Daoy (cell line): ENCODE measurements at places on chromosomes 3 and 15. TPM values are rescaled to one million over a fixed set of nuclear protein-coding genes. Genes with fewer than 3 reads are reported as not detected.

DNA sequence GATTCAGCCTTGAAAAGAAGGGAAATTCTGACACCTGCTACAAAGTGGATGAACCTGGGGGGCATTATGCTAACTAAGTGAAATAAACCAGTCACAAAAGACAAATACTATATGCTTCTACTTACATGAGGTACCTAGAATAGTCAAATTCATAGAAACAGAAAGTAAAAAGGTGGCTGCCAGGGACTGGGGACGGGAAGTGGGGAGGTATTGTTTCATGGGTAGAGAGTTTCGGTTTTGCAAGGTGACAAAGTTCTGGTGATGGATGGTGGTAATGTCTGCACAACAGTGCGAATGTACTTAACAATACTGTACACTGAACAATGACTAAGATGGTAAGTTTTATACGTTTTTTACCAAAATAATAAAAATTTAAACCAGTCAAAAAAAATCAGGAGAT lies 4.8 kb downstream of the IDH2 start:
- no peak for DNase-seq

NR2E3 gene
- total RNA-seq: not detected in 2 replicates

DNA sequence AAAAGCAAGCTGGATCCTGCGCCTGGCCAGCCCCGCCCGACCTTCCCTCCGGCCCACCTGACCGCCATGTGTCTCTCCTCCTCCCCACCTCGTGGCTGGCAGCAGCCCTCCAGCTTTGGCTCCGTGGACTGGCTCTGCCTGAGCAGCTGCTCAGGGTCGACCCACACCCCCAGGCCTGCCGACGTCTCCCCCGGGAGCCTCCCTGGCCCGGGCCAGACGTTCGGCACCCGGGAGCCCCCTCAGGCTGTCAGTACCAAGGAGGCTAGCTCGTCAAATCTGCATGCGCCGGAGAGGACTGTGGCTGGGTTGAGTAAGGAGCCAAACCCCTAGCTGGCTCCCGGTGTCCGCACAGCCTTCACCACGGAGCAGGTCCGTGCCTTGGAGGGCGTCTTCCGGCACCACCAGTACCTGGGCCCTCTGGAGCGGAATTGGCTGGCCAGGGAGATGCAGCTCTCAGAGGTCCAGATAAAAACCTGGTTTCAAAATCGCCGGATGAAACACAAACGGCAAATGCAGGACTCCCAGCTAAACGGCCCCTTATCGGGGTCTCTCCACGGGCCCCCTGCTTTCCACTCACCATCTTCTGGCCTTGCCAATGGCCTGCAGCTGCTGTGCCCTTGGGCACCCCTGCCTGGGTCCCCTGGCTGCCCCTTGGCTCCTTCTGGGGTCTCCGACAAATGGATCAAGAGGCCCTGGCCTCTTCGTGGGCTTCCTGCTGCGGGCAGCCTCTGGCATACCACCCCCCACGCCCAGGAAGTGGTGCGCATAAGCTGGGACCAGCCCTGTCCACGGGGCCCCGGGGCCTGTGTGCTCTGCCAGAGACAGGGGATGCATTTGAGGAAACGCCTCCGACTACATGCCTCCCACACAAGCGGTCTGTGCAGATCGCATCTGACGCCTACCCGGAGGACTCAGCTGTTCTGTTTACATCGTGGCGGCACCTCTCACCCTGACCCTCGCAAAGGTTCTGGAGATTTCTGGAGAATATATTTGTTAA lies 345.0 kb downstream of the ZNF385D start:
- no peak for DNase-seq

DNA sequence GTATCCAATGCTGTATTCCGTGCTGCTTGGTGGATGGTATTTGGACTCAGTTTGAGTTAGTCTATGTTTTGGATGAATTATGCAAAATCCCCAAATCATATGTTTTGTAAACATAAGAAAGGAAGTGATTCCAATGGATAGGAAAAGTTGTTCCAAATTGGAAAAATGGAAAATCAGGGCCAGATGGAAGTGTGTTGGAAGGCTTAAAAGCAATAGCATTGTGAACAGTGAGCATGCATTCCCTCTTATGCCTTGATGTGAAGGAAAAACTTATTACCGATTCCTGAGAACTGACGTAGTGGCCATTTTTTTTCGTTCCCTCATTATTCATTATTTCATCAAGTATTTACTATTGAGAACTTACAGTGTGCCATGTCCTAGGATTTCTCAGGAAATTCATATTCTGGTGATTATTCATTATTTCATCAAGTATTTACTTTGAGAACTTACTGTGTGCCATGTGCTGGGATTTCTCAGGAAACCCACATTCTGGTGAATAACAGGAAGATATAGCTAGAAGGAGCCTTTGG lies 144.1 kb upstream of the TPRG1 start:
- no peak for DNase-seq

AMIGO3 gene
- 0.63 and 1.6 TPM in 2 replicates for total RNA-seq

DNA sequence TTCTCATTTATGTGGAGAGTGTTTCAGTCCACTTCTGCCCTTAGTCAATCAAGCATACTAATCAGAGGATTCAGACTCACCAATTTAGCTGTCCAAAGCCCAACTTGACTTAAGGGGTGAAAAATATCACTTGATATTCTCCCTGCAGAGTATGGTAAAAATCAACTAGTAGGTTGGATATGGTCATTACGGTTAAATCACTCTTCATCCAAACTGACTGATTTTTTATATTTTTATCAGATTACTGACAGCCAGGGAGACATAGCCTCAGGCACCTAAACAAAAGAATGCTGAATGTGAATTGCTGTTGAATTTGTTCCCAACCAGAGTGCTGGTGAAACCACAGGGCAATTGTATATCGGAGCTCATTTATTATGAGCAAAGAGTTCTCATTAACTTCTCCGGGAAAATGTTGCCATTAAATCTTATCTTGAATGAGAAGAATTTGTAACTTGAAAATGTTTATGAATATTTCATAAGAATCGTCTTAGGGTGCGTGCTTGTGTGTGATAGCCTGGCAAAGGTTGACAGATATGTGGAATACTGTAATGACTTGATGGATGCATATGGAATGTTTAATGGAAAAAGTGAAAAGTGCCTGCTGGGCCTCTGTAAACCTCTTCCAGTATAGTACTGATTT lies 411.2 kb downstream of the NAALADL2 start:
- DNase-seq: peak; percentile 57

- DNase-seq: no peak
Measured at GRCh38 chr3:7917443-7918151, 584.0 kb upstream of the LMCD1 start.

GRCh38 chr3:60217156-60217911 lies 1033.9 kb downstream of the FHIT start:
- DNase-seq: no peak

- no peak for DNase-seq
Measured at GRCh38 chr3:135155228-135155627, 360.2 kb downstream of the EPHB1 start.

SCAANT1 gene
- not detected in 2 replicates for total RNA-seq

HGD gene
- total RNA-seq: not detected in 2 replicates

DNA sequence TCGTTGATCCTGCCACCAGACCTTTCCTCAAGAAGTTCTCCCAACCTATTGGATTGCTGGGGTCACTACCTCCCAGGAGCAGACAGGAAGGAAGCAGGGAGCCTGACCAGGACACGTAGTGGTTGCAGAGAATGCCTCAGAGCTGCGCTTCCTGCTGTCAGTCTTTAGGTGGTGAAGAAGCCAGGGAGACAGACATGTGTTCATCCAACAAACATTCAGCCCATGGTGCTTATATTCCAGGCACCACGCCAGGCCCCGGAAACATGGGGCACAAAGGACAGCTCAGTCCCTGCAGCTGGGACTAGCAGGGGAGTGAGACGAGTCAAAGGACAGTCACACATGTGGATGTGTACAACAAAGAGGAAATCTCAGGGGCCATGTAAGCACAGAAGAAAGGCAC lies 26.0 kb upstream of the CORO2B start:
- peak; percentile 42 for DNase-seq

GRCh38 chr3:119658994-119659393 lies 1.4 kb downstream of the POPDC2 start:
- DNase-seq: no peak

MAGEL2 gene
- total RNA-seq: 0.74 and 0.77 TPM in 2 replicates

GRCh38 chr3:29333576-29333975 lies 52.7 kb downstream of the RBMS3 start:
- no peak for DNase-seq

DNA sequence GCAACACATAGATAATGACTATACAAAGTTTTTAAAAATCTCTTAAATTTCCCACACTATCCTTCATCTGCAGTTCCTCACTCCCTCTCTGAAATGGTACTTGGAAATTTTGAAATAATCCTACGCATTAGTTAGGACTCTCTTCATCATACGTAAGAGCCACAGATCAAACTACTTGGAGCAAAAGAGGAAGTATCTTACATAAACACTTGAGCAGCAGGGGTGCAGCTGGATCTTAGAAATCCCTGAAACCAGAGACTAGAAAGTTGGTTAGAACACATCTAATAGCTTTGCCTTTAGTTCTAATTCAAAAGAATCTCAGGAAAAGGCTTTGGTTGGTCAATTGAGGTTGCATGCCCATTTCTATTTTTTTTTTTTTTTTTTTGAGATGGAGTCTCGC lies 38.8 kb upstream of the ZNF445 start:
- no peak for DNase-seq

CYP8B1 gene
- total RNA-seq: not detected in 2 replicates

DNA sequence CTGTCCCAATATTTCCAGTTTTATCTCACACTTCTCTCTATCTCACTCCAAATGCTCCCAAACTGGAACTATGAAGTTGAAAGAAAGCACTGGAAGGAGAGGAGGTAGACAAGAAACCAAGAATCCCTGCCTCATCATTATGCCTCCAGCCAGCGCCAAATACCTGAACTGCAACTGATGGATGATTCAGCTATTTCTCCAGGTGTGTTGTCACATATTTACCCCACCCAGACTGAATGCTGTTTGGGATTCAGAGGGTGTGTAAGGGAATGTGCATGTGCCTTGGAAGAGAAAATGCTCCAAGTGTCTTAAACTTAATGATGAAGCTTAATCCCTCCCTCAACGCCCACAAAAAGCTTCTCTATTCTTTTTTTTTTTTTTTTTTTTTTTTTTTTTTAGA lies 269.5 kb upstream of the ATP11B start:
- DNase-seq: no peak

GRCh38 chr3:69699183-69699582 lies 40.1 kb upstream of the MITF start:
- no peak for DNase-seq

- DNase-seq: no peak
Measured at GRCh38 chr3:60080648-60081047, 1030.8 kb upstream of the CFAP20DC start.

CNTN6 gene
- total RNA-seq: not detected in 2 replicates

PLCL2 gene
- total RNA-seq: 2.7 and 6.7 TPM in 2 replicates

LHFPL4 gene
- 0.29 TPM in 1 of 2 replicates, not detected in the other for total RNA-seq

DNA sequence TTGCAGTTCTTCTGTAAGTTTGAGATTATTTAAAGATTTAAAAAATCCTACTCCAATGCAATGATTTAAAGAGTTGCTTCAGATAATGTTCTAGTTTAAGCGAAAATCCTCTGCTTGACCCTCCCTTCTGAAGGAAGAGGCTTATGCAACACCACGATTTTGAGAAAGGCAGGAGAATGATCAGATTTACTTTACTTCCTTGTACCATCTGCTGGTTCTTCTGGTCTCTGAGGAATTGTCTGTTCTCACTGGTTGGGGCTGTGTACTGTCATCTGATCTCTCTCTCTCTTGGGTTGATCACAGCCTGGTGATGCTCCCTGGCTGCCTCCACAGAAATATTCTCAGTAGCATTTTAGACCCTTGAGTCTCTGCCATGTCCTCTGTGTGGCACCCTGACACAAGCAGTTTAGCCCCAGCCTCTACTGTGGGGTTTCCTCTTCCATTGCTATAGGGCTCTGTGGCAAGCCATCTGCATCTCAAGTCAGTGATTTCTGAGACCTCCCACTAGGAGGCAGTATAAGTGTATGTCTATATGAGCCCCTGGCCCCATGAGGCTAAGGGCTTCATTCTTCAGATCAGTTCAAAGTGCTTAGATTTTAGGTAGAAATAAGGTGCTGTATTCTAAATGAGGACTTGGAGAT lies 50.8 kb upstream of the PLAAT1 start:
- DNase-seq: peak; percentile 11

DNA sequence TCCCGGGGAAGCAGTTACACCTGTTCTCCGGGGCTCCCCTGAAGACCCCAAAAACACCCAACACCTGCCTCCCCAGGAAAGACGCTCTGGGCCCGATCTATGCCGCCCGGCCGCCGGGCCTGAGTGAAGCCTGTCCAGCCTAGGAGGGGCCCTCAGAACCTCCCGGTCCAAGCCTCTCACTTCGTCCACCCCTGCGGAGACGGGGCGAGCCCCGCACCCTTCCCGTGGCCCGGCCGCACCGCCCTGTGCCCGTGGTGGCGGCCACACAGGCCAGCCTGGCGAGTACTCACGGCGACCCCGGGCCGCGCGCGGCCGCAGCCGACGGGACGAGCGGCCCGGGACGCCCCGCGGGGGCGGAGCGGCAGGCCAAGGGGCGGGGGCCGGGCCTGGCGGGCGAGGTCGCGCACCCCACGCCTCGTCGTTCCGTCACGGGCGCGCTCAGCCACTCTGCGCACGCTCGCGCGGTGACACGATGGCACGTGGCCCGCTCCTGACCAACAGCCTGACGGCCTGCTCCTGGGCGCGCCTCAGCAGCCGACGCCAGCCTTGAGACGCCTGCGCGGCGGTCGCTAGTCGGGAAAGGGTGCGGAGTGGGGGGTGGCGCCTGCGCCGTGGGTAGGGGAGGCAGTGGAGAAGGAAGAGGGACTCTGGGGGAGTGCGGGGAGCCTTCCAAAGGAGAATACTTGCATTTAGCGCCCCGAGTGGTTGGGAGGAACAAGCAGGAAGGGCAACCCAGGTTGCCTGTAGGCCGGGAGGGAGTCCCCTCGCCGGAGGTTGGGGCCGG lies at the start of gene PARP6:
TSS of gene PARP6 (minus strand) at position 342 of the 784 bp plus-strand sequence. CDS start 5,077 bp downstream, outside the sequence.
- DNase-seq: peak; percentile 99

RARRES1 gene
- not detected in 2 replicates for total RNA-seq

ISL2 gene
- total RNA-seq: 3.2 and 5.0 TPM in 2 replicates

- no peak for DNase-seq
Measured at GRCh38 chr3:56795097-56795828, 6.5 kb downstream of the ARHGEF3 start.

DNA sequence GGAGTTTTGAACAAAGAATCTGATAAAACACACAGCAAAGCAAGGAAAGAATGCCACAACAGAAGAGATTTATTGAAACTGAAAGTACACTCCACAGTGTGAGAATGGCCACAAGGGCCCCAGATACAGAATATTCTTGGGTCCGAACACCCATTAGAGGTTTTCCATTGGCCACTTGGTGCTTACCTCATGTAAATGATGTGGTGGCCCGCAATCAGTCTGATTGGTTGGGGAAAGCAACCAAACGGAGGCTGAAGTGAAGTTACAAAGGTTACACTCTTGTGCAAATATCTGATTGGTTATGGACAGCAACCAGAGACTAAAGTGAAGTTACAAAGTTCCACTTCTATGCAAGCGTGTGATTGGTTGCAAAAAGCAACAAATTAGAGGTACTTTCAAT lies 20.4 kb downstream of the NSUN3 start:
- DNase-seq: no peak

ZNF717 gene
- total RNA-seq: 4.3 and 5.0 TPM in 2 replicates

DNA sequence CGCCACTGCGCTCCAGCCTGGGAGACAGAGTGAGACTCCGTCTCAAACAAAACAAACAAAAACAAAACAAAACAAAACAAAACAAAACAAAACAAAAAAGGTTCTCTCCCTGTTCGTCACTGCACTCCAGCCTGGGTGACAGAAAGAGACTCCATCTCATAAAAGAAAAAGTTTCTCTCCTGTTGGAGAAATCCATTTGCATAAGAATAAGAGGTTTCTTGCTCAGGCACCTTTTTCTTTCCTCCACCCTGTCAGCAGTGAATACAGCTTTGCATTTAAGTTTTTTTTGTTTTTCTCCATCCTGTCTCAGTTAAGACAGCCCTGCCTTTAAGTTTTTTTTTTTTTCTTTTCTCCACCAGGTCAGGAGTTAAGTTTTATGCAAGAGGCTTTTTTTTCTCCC lies 109.5 kb downstream of the DPH6 start:
- no peak for DNase-seq
